Activated T-cell treated with anti-CD3 and anti-CD28 coated beads for 4 hours (primary cell): ENCODE measurements at places on chromosomes 16 and 17.

DNA sequence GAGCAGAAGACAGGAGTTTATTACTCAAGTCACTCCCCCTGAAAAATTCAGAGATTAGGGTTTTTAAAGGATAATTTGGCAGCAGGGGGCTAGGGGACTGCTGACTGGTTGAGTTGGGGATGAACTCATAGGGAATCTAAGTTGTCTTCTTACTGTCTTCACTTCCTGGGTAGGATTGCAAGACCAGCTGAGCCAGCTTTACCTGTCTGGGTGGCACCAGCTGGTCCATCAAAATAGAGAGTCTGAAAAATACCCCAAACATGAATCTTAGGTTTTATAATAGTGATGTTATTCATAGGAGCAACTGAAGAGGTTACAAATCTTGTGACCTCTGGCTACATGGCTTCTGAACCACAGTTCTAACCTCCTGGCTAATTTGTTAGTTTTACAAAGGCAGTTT lies 157.9 kb downstream of the PPM1E start:
- DNase-seq, result no peak

DNA sequence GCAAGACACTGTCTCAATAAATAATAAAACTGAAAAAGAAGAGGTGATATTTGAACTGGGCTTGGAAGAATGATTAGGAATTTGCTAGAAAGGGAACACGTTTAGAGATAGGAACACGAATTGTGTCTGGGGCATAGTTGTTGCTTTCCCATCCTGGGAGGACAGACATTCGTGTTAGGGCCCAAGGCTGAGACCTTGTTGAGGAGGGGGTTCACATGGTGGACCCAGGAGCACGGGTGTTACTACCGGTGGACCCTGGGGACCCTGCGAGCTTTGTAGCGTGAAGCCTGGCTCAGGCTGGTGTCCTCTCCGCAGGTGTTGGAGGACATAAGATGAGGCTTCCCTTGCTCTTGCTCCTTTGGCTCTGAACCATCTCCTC lies 1.2 kb downstream of the ACSF3 start:
- DNase-seq, result no peak

DNA sequence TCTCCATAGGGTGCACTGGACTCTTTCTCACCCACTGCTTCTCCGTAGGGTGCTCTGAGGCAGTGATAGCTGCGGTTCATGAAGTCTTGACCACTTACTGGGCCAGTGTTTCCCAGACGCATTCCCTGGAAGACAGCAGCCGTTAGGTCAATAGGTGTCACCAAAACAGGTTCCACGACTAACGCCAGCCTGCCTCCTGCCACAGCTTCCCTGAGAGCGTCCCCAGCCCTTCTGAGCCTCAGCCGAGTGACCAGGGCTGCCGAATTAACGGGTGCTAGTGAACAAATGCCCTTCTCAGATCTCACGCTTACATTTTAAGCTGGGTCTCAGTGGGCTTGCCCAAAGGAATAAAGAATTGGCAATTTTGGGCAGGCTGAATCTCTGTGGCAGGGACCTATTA lies 188.7 kb upstream of the TNRC6C start:
- no peak for DNase-seq

- DNase-seq, result no peak
Observed at GRCh38 chr16:79607587-79607986, 7.0 kb upstream of the MAF start.

DNA sequence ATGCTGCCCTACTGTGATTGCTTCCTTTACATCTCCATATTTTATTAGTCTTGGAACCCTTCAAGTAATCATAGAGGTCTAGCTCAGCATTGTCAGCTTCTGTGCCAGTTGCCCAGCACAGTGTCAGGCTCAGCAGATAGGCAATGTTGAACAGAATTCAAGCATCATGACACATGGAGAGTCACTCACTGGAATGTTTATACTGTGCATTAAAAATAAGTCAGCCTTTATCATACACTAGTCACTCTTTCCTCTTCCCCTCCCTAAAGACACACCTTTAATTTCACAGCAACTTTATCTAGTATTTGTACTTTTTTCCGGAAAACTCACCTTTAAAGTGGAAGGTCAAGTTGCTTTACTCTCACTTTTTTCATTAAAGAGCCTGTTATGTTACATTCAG lies 253.8 kb upstream of the CDH11 start:
- DNase-seq, result no peak

- DNase-seq, result no peak
Observed at GRCh38 chr16:48635199-48635718, 25.3 kb upstream of the N4BP1 start.

DNA sequence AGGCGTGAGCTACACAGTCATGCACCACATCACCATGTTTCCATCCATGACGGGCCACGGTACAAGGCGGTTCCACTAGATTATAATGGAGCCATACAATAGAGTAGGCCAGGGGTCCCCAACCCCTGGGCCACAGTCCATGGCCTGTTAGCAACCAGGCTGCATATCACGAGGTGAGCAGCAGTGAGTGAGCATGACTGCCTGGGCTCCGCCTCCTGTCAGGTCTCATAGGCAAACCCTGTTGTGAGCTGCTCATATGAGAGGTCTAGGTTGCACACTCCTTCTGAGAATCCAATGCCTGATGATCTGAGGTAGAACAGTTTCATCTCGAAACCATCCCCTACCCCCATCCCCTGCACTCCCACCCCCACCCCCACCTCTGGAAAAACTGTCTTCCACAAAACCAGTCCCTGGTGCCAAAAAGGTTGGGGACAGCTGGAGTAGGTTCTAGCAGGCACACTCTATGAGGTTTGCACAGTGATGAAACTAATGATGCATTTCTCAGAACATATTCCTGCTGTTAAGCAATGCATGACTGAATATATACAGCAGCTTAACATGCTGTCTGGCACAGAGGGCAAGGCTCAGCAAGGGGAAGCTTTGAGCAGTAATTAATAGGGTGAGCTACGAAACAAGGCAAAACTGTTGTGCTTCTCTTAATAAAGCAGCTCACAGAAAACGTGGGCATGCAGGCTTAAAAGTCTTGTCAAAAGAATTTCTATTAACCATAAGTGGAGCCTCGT lies 108.0 kb downstream of the VPS53 start:
- DNase-seq, result no peak

DNA sequence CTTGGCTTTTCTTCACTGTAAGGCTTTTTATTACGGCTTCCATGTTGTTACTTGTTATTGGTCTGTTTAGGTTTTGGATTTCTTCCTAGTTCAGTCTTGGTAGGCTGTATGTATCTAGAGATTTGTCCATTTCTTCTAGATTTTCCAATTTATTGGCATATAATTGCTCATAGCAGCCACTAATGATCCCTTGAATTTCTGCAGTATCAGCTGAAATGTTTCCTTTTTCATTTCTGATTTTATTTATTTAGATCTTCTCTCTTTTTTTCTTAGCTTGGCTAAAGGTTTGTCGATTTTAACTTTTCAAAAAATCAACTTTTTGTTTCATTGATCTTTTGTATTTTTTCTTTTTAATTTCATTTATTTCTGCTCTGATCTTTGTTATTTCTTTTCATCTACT lies 18.5 kb downstream of the NLRP1 start:
- no peak for DNase-seq

GRCh38 chr16:51355875-51356274 lies 204.8 kb upstream of the SALL1 start:
- no peak for DNase-seq

GRCh38 chr16:85130705-85131028 lies 18.4 kb upstream of the CIBAR2 start:
- DNase-seq, result no peak

DNA sequence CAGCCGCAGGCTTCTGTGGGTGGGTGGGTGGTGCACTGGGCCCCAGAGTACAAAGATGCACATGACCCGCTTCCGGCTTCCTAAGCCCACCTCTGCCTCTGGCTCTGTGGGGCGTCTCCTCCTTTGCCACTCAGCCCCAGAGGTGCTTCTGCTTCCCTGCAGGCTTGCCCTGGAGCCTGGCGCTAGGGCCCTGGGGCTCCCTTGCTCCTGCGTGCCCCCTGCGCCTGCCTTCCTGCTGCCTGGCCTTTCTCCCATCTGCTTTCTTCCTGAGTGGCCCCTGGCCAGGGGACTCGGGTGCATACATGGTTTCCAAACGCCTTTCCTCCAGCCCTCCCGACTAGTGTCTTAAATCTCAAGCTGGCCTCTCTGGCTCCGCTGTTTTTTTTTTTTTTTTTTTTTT lies 3.4 kb downstream of the WWOX start:
- no peak for DNase-seq

- DNase-seq, result no peak
Observed at GRCh38 chr17:82372249-82373071, 895 bp downstream of the UTS2R start.

DNA sequence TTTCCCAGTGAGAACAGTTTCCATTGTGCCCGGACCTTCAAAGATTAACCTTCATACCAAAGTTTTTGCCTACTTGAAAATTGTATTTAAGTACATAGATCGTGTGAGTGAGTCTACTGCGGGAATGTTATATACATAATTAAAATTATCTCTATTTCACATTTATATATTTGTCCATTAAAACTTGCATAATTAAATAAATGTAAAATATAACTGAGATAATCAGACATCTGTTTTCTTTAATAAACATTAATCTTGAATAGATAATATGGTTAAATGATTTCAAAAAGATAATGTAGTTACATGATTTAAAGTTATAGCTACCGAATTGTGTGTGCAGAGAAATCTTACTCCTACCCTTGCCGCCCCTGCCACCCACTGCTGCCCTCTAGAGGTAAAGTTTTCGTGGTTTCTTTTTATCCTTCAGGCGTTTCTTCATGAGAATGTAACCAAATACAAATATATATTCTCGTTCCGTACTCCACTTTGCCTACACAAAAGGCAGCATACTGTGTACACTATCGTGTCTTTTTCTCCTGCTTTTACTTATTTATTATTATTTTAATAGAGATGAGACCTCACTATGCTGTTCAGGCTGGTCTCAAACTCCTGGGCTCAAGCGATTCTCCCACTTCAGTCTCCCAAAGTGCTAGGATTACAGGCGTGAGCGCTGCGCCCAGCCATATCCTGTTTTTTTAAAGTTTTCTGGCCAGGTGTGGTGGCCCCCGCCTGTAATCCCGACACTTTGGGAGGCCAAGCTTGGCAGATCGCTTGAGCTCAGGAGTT lies 35.6 kb downstream of the RPA1 start:
- peak; percentile 45 for DNase-seq

DNA sequence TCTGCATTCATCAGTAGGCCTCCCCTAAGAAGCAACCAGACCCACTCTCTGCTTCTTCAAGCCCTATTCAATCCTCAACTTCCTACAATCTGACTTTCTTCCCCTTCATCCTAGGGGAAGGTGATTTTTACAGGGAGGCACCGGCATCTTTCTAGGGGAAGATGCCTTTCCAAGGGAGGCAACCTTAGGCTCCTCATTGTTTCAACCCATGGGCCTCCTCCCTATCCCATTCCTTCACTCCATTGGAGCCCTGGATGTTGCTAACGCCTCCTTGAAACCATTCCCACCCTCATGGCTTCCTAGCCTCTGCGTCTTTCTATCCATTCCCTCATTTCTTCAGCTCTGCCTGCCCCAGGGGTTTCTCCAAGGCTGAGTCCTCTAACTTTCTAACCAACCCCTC lies 2.7 kb upstream of the CUEDC1 start:
- DNase-seq, result no peak

DNA sequence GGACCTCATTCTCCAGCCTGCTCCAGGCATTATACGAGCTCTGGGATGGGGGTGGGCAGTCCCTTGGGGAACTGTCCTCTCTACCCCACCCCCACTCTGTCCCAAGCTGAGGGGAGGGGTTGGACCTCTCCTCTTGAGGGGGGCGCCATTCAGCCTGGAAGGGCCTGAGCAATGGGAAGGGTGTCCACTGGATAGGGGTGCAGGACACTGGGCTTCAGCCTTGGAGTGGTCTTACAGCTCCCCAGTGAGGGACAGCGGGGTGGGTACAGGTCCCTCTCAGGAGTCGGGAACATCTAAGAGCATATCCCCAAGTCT lies 9.5 kb upstream of the CBX8 start:
- no peak for DNase-seq

- no peak for DNase-seq
Observed at GRCh38 chr17:56810343-56810742, 23.4 kb downstream of the C17orf67 start.

DNA sequence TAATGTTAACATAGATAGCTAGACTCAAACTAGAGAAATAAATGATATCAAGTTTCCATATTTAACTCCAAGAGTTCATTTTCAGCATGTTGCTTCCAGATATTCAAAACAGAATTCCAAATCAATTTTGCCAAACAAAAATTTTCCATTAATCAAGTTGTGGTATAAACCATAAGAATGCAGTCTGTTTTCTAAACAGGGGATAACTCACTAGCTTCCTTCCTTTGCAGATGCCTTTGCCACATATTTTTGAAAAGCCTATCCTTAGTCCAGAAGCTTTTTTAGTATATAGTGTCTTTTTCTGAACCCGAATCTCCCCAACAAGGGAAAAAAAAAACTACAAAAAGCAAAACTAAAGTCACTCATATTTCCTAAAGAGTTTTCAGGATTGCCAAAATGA lies 61.5 kb downstream of the HELZ start:
- DNase-seq, result no peak

DNA sequence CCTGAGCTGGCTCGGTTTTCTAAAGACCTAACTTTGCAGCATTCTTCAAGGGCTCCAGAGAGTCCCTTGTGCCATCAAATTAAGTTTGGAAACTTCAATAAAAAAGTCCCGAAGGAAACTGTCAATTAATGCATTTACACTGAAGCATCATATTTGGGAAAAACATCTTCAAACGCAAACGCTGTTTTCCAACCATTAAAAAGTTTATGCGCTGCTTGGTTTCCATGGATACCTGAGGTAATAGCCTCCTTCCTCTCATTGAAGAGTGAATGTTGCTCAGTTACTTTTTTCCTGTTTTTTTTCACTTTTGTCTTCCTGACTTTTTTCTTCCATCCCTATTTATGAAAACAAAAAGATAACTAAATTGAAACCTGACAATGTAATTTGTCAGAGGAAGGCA lies 399.1 kb downstream of the MAF start:
- DNase-seq, result no peak
